Kidney (tissue), 22 donors: ENCODE measurements at places on chromosomes 3 and 15. TPM values are rescaled to one million over a fixed set of nuclear protein-coding genes. Genes with fewer than 3 reads are reported as not detected.

GRCh38 chr3:67706934-67707333, 52.5 kb upstream of the SUCLG2 start:
- DNase-seq = peak; percentile 26
- no peak overlapping the region for H3K27ac ChIP-seq
- no peak overlapping the region for H3K4me3 ChIP-seq
- H3K27me3 ChIP-seq = no peaks in the 10 kb centered on the region
- no peaks in the 10 kb centered on the region for H3K4me1 ChIP-seq

DNA sequence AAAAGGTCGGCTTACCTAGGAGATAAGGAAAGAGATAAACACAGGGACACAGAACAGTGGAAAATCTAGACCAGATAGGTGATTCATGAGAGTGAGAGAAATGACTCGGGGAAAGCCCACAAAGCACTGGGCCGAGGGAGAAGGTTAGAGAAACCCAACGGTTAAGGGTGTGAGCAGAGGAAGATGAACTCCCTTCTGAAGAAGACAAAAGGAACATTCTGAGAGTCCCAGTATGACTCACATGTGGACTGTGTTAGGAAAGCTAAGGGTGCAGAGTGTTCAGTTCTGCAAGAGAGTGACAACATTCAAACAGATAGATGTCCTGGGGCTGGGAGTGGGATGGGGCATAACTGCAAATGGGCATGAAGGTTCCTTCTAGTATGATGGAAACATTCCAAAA, 83.0 kb downstream of the CNTN3 start:
- no peak overlapping the region for H3K27ac ChIP-seq
- no peaks in the 10 kb centered on the region for H3K4me1 ChIP-seq
- H3K27me3 ChIP-seq = no peaks in the 10 kb centered on the region
- H3K4me3 ChIP-seq = no peak overlapping the region

GRCh38 chr3:73342077-73342476, 280.6 kb downstream of the EBLN2 start:
- no peak for DNase-seq
- no peaks in the 10 kb centered on the region for H3K27me3 ChIP-seq
- H3K27ac ChIP-seq = no peak overlapping the region
- no peak overlapping the region for H3K4me3 ChIP-seq
- no peaks in the 10 kb centered on the region for H3K4me1 ChIP-seq

GRCh38 chr15:80241508-80241907, 10.5 kb downstream of the CTXND1 start:
- H3K27me3 ChIP-seq = no peaks in the 10 kb centered on the region
- no peak overlapping the region for H3K4me3 ChIP-seq
- no peaks in the 10 kb centered on the region for H3K36me3 ChIP-seq
- DNase-seq = no peak
- no peaks in the 10 kb centered on the region for H3K4me1 ChIP-seq

DNA sequence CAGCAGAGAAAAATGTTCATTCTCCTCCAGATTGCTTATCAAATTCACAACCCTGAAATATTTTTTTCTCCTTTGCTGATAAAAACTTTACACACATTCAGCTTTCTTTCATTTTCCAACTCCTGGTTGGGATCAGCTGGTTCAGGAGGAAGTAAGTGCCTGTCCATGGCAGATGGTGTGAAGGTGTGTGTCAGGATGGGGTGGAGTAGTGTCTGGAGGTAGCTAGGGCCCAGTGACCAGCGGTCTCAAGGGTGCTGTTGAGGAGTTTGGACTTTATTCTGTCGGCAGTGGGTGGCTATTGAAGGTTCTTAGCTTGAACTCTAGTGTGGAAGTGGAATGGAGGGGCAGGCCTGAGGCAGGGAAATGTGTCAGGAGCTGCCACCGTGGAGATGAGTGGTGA, 46.9 kb upstream of the PTPN23 start:
- no peak overlapping the region for H3K27ac ChIP-seq
- H3K4me3 ChIP-seq = no peak overlapping the region
- H3K36me3 ChIP-seq = peaks cover 35% of the 10 kb centered on the region
- no peak for DNase-seq
- no peaks in the 10 kb centered on the region for H3K27me3 ChIP-seq

GRCh38 chr3:190534986-190535385, 21.1 kb downstream of the IL1RAP start:
- H3K27ac ChIP-seq = no peak overlapping the region
- no peaks in the 10 kb centered on the region for H3K4me1 ChIP-seq
- no peak for DNase-seq
- H3K4me3 ChIP-seq = no peak overlapping the region

The SLC2A2 gene
- total RNA-seq = 12.6 TPM

- no peak overlapping the region for H3K27ac ChIP-seq
- H3K4me1 ChIP-seq = peaks cover 5% of the 10 kb centered on the region
- H3K36me3 ChIP-seq = peaks cover 3% of the 10 kb centered on the region
- no peaks in the 10 kb centered on the region for H3K27me3 ChIP-seq
- DNase-seq = no peak
- peak overlapping the region; percentile 42 for H3K4me3 ChIP-seq
Measured at GRCh38 chr3:151875759-151876158, 2.3 kb downstream of the SUCNR1 start.

The TRAIP gene
- total RNA-seq = 1.9 TPM

The RASGRP1 gene
- 12.5 TPM for total RNA-seq

DNA sequence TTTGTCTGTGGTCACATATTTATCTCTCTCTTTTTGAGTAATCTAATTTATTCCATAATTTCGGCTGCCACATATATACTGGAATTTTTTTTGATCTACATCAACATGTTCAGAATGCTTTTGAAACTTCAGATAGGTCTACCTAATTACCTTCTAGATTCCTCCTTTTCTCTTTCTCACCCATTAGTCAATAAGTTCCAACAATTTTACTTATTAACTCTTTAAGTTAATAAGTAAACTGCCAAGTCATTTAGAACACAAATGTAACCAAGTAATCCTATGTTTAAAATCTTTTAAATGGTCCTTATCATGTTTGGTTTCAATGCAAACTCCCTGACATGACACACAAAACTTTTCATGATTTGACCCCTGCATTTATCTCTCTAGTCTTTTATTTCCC, 410.5 kb downstream of the UNC13C start:
- no peaks in the 10 kb centered on the region for H3K4me1 ChIP-seq
- DNase-seq = no peak

GRCh38 chr3:46378426-46378942, 7.7 kb downstream of the CCR5 start:
- H3K27me3 ChIP-seq = no peaks in the 10 kb centered on the region
- peak; percentile 80 for DNase-seq
- H3K4me1 ChIP-seq = no peaks in the 10 kb centered on the region
- no peak overlapping the region for H3K4me3 ChIP-seq

GRCh38 chr15:54481819-54482218, 503.6 kb downstream of the UNC13C start:
- no peaks in the 10 kb centered on the region for H3K27me3 ChIP-seq
- H3K4me3 ChIP-seq = no peak overlapping the region
- no peak for DNase-seq
- H3K27ac ChIP-seq = no peak overlapping the region

DNA sequence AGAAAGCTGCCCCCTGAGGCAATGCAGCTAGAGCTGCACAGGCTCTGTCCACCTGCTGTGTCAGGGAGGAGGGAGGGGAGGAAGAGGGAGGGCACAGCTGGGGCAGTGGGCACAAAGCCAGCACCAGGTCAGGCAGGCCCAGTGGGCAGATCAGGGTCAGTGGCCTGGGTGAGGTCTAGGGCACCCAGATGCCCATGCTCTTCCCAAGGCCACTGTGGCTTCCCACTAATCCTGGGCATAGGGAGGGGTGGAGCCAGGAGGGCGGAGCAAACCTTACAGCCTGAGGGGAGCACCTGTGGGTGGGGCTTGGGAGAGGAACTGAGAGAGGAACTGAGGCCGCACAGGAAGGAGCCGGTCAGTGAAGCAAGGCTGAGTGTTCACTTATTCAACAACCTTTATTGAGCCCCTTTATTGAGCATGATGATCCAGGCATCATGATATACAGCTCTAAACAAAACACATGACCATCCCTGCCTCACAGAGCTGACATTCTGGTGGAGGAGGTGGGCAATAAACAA, 55.0 kb downstream of the RHCG start:
- H3K4me3 ChIP-seq = no peak overlapping the region
- DNase-seq = no peak
- no peaks in the 10 kb centered on the region for H3K4me1 ChIP-seq
- H3K27me3 ChIP-seq = no peaks in the 10 kb centered on the region

The SCG5 gene
- total RNA-seq = 1.3 TPM

GRCh38 chr15:51448622-51449399, 107.4 kb downstream of the GLDN start:
- DNase-seq = no peak
- no peak overlapping the region for H3K4me3 ChIP-seq
- no peak overlapping the region for H3K27ac ChIP-seq
- no peaks in the 10 kb centered on the region for H3K36me3 ChIP-seq
- no peaks in the 10 kb centered on the region for H3K4me1 ChIP-seq
- H3K27me3 ChIP-seq = no peaks in the 10 kb centered on the region

- peaks cover 27% of the 10 kb centered on the region for H3K4me1 ChIP-seq
- no peak overlapping the region for H3K4me3 ChIP-seq
Measured at GRCh38 chr15:62783303-62783957, 259.1 kb upstream of the TPM1 start.

GRCh38 chr3:23301819-23302218, 98.7 kb downstream of the UBE2E2 start:
- DNase-seq = no peak
- H3K4me1 ChIP-seq = peaks cover 4% of the 10 kb centered on the region
- no peaks in the 10 kb centered on the region for H3K36me3 ChIP-seq
- H3K27me3 ChIP-seq = no peaks in the 10 kb centered on the region

The PROK2 gene
- total RNA-seq = 0.25 TPM

The B3GALNT1 gene
- 25.7 TPM for total RNA-seq

DNA sequence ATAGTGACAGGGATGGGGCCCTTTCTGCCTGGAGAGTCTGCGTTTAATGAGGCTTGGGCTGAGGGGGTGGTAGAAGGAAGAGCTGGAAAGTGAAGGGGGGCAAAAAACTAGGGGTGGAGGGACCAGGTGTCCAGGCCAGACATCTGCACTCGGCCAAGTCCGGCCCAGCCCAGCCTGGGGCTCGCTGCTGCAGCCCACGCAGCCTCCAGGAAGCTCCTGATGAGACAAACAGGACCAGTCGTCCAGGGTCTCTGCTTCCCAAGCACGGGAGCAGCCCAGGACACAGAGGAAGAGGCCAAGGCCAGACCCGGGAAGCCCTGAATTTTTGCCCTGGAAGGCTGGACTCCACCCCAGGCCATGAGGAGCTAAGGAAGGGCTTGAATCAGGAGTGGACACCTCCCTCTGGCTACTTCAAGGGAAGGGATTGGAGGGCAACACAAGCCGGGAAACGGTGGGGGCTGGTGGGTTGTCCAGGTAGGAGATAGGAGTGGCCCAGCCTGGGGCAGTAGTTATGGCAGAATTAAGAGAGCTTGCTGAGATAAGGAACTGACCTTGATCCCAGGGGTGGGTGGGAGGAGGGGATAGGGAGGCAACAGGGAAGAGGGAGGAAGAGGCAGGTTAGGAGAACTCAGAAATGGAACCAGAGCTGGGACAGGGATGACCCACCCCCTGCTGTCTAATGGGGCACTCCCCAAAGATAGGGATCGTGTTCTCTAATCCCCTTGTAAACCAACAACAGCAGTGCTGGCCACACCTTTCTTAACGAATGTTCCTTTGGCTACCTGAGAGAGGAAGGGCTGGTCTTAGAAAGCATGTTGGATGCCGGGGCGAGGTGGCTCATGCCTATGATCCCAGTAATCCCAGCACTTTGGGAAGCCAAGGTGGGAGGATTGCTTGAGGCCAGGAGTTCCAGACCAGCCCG, 89.5 kb downstream of the ANP32A start:
- H3K4me3 ChIP-seq = no peak overlapping the region
- no peaks in the 10 kb centered on the region for H3K4me1 ChIP-seq
- no peak for DNase-seq
- no peak overlapping the region for H3K27ac ChIP-seq
- H3K36me3 ChIP-seq = no peaks in the 10 kb centered on the region

- peak; percentile 84 for DNase-seq
- H3K27ac ChIP-seq = no peak overlapping the region
- peaks cover 12% of the 10 kb centered on the region for H3K4me1 ChIP-seq
- H3K36me3 ChIP-seq = peaks cover 8% of the 10 kb centered on the region
Measured at GRCh38 chr3:128095222-128095703, 28.3 kb downstream of the RUVBL1 start.

The EFL1 gene
- total RNA-seq = 16.6 TPM

DNA sequence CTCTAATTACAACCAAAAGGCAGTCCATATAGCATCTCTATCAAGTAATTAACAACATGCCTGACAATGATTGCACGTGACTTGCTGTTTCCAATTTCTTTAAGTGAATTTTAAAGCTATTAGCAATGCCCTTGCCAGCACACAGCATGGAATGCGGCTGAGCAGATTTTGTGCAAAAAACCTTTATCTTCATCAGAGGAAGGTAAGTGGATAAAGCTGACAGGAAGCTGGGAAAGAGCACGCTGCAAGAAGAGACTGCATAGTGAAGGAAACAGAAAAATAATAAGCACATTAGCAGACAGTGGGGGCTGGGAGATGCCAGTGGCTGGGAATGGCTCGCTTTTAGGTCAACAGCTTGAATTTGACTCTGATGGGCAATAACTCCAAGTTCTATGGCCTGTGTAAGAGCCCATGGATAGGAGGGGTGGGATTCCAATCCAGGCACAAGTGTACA, 138.8 kb downstream of the PDZRN3 start:
- no peak overlapping the region for H3K27ac ChIP-seq
- H3K4me1 ChIP-seq = peaks cover 1% of the 10 kb centered on the region

GRCh38 chr3:2896308-2896939, 213.8 kb downstream of the IL5RA start:
- H3K4me1 ChIP-seq = no peaks in the 10 kb centered on the region
- no peak overlapping the region for H3K27ac ChIP-seq
- no peaks in the 10 kb centered on the region for H3K36me3 ChIP-seq

DNA sequence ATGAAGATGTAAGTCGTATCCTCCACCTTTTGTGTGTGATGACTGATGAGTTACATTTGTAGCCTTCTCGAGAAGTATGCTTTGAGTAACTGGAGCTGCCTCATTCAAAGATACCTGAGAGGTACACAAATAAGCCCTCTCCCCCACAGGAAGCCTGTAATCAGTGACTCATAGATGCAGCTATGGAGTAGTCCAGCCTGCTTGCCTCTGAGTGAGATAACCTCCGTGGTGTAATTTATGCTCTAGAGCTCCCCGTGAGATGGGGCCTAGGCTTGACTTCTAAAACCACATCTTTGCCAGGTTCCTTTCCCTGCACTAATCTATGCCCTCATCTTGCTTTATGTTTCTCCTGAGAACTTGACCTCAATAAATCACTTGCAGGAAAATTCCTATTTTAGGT, 291.7 kb downstream of the SUCLG2 start:
- DNase-seq = no peak
- H3K4me1 ChIP-seq = no peaks in the 10 kb centered on the region
- H3K36me3 ChIP-seq = no peaks in the 10 kb centered on the region
- no peak overlapping the region for H3K27ac ChIP-seq
